ENCODE measurements at places on chromosomes 4 and X.
A peak's percentile ranks its signal among the peaks of the same experiment; 100 is the strongest.

- DNase-seq: no peak
These were observed 100.6 kb downstream of the KCNIP4 start for GRCh38 chr4:21848021-21848420.

DNA sequence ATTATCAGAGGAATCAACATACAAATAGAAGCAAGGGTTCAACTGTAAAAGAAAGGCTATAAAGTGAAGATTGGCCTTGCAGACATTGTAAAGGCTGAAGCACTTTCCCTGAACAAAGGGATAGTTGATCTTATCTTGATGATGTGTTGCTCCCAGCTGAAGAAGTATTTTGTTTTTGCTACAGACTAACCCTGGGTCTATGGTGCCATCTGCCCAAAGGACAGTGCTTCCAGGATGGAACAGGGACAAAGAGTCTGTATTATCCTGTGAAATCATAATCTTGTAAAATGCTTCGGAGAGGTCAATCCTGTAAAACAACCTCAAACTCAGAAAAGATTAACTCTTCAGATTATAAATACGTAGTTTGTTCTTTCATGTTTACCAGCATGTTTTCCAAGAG lies 251.7 kb upstream of the ANKRD50 start:
- DNase-seq: no peak

DNA sequence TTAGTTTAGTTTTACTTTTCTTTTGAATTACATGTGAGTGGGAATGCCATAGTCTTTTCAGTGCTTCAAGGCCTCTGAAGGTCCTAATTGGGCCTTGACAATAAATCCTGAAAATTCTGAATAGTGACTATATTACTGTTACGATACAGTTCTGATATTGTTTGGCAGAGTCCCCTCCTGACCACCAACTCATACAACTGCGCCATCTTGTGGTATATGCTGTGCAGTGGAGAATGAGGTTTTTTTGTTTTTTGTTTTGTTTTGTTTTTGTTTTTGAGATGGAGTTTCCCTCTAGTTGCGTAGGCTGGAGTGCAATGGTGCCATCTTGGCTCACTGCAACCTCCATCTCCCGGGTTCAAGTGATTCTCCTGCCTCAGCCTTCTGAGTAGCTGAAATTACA lies 56.6 kb upstream of the CHRDL1 start:
- no peak for DNase-seq

DNA sequence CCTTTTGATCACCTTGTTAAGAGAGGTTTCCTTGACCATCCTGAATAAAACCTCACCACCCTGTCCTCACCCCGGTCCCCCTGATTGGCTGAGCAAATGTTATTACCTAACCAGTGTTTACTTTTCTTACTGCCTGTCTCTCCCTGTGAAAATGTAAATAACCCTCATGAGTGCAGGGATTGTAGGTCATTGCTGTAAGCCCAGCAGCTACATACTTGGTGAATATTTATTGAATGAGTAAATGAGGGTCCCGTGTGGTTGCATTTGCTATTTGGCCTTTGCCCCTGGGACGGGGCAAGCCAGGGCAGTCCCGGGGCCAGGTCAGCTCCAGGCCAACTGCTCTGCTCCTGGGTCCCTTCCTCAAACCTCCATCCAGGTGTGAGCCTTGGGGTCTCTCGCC lies 55.5 kb upstream of the CLCN4 start:
- no peak for DNase-seq

DNA sequence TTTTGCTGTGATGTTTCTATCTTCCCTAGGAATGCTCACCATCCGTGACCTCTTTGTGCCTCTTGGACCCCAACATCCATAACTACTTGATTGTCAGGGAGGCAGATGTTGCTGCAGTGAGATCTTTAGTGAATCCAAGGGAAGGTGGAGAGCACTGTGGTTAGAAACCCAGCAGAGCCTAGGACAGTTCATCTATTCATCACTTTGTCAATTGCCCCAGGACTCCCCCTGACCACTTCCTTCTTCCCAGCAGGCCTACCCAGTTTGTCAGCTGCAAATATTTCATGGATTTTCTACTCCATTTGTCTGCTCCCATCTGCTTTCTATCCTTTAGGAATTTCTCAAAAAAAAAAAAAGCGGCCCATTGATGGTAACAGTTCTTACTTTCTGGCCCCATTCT lies 942.8 kb downstream of the PCDH7 start:
- DNase-seq: no peak

DNA sequence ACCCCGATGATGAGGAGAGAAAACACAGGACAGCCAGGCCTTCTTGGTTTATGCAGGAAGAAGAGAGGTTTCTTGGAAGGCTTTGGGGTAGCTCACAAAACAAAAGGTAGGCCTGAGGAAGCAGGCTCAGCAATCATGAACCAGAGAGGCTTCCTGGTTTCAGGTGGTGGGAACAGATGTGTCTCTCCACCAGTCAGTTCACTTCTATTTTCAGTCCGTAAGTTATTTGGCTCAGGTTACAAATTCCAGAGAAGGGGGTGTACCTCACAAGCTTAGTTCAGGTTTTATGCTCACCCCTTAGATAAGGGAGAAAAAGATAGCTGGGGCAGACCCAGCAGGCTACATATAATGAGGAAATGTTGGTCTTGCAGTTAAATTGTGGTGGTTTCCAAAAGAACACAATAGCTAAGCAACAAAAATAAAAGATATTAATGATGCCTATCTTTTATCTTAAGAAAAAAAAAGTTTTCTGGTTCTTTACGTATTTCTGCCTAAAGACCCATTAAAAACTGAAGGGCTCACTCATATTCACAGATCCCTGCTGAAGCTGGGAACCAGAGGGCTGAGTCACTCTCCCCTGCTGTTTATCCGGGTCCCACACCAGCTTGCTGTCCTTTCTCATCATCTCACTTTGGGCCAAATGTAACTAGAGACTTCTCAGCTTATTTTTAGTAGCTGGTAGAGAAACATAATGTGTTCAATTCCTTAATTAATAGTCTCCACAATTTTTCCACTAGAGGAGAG lies 177.0 kb downstream of the CAMK2D start:
- DNase-seq: peak; percentile 75

GRCh38 chr4:69888336-69888735 lies 28.4 kb upstream of the SULT1E1 start:
- DNase-seq: peak; percentile 34

- peak; percentile 28 for DNase-seq
These were observed 28.2 kb downstream of the ANKRD50 start for GRCh38 chr4:124684301-124684700.

DNA sequence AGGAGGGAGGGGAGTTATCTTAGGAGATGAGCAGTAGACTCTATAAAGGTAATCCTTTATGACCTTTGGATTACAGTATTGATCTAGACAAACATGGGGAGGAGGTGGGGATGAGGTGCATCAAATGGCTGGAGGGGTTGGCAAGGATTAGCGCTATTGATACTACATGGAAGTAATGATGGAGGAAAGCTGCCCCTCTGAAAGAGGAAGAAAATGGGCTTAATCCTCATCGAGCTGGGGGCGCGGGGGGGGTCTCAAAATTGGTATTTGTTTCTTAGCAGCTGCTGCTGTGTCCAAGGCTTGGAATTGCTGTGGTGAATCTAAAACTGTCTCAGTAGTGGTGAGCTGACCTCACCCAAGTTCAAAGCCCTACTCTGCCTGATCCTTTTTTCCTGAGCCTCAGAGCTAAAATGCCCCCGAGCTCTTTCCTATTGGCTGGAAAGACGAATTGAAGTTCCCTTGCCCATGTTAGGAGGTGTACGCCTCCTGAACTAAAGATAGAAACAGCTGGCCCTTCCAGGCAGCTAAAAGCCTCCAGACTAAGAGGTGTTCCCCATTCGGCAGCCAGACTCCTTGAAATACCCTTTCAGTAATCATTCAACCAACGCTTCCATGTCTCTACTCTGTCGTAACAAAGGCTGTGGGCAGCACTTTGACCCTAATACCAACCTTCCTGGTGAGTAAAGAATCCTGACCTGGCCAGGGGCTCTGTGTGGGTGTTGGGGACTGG lies at the start of gene ITGB1BP2:
ITGB1BP2 (plus strand) TSS at position 556 of the 730 bp plus-strand sequence; CDS start at position 613, 57 bp downstream.
- no peak for DNase-seq

DNA sequence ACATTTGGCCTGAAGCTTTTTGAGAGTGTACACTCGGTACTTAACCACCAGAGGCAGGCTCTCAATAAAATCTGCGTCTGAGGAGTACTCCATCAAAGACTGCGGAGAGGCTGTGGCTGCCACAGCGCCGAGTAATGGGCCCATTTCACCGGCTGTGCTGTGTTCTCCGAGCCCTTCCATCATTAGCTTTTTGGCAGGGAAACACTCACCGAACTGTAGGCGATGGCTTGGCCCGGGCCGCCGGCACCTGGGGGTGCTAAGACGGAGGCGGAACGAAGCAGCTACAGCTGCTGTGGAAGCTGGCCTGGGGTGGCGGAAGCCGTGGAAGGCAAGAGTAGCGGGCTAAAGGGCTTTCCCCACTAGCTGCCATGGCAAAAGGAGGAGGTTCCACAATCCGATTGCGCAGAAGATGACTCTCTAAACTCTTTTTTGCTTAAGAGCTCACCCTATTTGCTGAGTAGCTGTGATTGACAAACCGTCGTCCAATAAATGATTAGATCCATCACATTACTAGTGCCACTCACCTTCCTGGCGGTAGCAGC lies 48.5 kb upstream of the PABPC1L2A start:
- no peak for DNase-seq

GRCh38 chr4:58636381-58636780 lies 1526.2 kb upstream of the IGFBP7 start:
- no peak for DNase-seq

DNA sequence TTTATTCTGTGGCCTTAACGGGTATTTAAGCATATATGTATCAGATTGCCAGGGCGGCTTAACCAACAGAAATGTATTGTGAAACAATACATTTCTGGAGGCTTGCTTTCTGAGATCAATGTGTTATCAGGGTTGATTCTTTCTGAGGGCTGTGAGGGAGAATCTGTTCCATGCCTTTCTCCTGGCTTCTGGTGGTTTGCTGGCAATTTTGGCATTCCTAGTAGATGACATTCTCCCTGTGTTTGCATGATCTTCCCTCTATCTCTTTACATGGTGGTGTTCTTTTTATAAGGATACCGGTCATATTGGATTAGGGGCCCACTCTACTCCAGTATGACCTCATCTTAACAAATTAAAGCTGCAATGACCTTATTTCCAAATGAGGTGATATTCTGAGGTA lies 16.9 kb upstream of the CEP135 start:
- peak; percentile 80 for DNase-seq

DNA sequence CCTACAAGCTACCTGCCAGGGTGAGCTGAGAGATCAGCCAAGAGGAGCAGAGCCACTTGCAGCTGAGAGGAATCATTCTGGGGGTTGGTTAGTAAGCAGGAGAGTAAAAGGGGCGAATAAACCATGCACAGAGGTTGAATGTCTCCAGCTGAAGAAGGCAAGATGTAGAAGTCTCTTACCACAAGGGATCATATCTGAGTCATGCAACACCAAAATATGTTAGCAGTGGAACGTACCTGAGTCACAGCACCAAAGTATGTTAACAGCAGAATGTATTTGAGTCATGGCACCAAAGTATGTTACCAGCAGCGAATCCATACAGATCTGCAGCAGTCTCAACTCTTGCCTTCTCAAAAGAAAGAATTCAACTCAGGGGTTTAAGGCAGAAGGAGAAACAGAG lies 29.9 kb downstream of the C4orf51 start:
- DNase-seq: peak; percentile 74

DNA sequence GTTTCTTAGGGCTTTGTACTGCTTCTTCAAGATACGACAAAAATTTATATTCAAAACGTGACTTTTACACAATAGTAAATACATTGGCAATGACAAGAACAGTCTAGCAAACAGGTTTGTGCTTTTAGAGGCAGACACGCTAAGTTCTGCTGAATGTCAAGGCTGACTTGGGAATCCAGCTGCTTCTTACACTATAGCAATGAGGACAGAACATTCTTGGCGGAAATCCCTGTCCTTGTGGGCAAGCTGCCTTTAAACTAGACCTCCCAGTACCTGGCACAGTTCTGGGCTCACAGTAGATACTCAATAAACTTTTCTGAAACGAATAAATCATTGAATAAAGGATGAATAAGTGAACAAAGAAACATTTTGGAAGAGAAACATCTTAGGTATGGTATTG lies 148.2 kb downstream of the RASL11B start:
- no peak for DNase-seq

DNA sequence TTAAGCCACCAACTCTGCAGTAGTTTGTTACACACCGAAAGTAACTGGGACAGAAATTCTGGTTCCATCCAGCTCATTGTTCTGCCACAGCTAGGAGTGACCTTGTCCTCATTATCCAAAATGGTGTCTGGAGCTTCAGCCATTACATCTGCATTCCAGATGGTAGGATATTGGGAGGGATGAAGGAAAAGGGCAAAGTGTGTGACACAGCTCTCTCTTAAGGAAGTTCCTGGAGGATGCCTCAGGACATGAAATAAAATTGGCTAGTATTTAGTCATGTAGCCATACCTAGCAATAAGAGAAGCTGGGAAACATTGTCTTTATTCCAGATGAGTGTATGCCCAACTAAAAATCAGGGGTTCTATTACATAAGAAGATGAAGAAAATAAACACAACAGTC lies 262.0 kb downstream of the BCOR start:
- no peak for DNase-seq

GRCh38 chr4:153780221-153780620 lies 8.7 kb downstream of the SFRP2 start:
- DNase-seq: no peak

GRCh38 chr4:28317221-28317620 lies 1456.6 kb downstream of the STIM2 start:
- DNase-seq: no peak

GRCh38 chrX:15465896-15466651 lies 27.1 kb downstream of the PIR start:
- no peak for DNase-seq

DNA sequence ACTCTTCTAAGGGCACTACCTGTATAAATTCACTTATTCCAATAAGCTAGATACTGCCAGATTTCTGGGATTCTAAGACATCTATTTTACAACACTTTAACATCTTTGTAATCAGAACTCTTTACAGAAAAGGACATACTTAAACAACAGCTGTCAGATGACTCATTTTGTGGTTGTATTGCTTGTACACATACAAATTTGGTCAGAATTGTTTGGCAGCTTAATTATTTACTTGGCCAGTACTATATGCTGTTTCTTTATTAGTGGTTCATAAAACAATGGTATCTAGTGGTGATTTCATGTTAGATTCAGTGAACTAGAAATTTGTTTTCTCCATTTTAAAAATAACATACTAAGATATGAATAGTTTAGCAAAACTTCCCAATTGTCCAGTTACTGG lies 27.2 kb downstream of the PALLD start:
- peak; percentile 55 for DNase-seq

DNA sequence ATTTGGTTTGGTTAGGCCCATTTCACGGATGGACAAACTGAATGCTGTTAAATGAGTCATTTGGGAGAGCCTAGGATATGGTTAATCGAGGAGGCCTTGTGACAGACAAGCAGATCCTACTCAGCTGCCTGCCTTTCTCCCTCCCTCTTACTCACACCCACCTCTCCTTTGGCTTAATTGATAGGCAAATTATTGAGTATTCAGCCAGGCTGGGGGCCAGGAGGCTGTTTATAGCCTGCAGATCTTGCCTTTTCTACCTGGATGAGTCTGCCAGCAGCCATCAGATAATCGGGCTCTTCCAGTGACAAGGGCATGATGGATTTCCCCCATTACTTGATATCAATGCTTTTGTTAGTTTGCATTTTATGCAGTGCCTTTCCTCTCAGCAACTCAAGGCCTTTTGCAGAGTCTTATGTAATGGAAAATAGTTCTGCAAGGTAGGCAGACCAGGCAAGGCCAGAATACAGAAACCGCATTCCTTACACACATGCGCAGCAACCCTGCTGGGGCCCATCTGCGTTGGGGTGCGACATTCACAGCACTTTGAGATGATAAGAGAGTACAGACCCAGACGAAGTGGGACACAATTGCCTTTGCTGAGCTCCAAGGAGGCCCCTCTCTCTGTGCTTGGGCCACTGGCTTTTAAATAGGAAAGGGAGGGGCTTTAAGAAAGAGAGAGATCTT lies 96.2 kb upstream of the ATP6AP2 start:
- DNase-seq: no peak
